Activated CD4-positive, alpha-beta memory T cell treated with anti-CD3 and anti-CD28 coated beads for 36 hours (primary cell): ENCODE measurements at places on chromosomes 2 and 18.

DNA sequence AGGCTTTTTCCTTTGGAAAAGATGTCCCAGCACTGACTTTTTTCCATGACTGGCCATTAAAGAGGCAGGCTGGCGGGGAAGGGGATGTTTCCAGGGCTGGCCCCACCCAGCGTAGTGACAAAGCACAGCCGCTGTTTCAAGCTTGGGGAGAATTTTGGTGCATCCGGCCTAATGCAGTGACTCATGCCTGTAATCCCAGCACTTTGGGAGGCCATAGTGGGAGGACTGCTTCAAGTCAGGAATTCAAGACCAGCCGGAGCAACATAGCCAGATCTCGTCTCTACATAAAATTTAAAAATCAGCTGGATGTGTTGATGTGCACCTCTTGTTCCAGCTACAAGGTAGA is 78.0 kb upstream of the SH3BP4 start:
- no peak for DNase-seq

GRCh38 chr18:3230401-3231334 is 10.9 kb upstream of the MYOM1 start:
- DNase-seq = no peak

DNA sequence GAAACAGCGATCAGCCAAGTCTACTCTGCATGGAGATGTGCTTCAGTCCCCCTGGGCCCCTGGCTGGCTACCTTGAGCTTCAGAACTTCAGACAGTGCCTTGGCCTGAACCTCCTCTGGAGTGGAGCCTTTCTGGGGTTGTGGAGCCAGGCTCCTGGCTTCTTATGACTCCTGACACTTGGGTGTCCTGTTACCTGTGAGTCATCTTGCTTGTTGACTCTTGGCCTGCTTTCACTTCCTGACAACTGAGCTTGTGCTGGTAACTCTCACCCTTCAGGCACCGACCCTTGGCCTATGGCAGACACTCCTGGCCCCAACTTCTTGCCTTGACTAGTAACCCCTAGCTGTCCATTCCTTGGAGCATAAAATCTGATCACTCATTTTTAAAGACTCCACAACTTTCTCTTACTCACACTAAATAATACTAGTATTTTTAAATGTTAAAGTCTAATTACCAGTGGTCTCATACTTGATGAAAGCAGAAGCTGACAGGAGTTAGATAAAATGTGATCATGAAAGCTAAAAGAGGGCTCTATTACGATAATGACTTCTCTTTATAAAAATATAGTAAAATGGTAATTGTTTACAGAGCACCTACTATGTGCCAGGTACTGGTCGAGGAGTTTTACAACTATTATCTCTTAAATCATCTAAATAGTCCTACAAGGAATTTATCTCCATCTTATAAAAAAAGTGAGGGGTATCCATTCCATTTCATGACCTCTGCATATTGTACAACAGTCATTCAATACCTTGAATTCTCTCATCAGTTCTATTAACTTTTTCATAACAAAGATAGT is 46.3 kb upstream of the VIT start:
- DNase-seq = peak; percentile 35

DNA sequence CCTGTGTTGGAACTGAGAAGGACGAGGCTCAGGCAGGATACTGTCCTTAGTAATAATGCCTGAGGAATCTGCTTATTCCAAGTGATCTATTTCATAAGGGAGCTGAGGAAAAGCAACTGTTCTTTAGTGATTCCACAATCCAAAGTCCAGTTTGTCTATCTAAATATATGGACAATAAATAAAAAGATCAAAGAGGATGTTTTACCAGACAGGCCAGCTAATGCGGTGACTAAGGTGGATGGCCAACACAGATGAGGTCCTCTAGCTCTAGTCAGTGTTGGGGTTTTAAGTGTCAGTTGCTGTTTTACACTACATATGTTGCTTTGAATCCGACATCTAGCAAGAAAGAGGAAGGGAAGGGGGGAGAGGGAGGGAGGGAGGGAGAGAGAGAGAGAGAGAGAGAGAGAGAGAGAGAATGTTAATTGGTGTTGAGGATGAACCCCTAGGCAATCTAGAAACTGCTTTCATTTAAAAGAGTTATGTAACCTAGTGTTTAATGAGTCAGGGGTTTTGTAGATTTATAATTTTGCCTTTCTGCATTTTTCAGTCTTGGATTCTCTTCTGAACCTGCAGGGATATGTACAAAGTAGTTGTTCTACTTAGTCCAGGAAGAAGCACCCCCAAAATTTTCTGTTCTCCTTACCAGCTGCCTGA is 27.0 kb upstream of the SCN1A start:
- DNase-seq = no peak

- DNase-seq = peak; percentile 74
Measured at GRCh38 chr2:191675807-191676721, 1.9 kb upstream of the NABP1 start.

- DNase-seq = peak; percentile 86
Measured at GRCh38 chr18:24397694-24398368, at the start of gene OSBPL1A. Gene OSBPL1A, minus strand, starts transcription at chr18:24397824. Its CDS starts 20,291 bp downstream, at chr18:24377533.

- no peak for DNase-seq
Measured at GRCh38 chr2:148521181-148521580, 123.4 kb upstream of the EPC2 start.

DNA sequence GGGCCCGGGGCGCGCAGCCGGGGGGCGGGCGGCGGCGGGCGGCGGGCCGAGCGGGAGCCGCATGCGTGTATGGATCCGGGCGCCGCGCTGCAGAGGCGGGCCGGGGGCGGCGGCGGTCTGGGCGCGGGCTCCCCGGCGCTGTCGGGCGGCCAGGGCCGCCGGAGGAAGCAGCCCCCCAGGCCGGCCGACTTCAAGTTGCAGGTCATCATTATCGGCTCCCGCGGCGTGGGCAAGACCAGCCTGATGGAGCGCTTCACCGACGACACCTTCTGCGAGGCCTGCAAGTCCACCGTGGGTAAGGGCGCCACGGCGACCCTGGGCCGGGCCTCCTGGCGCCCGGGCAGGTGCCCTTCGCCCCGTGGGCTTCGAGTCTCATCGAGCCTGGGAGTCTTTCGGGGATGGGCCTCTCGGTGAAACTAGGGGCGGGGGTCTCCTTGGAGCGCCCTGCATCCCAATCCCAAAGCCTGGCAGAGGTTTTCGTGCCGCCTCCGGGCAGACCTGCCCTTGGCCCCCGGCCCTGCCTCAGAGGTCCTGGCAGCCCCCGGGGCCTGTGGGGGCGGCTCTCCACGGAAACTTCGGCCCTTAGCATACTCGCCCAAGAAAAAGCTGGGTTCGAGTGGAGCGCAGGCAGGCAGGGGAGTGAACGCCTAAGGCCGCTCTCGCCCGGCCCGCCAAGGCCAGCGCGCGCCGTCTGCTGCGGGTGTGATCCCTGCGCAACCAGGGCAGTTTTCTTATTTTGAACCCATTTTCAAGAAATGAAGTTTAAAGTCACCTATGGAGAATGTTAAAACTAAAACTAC is 622 bp downstream of the RAB12 start:
- DNase-seq = peak; percentile 24
